Upper lobe of right lung (tissue), 1 donor: ENCODE measurements at places on chromosomes 6 and 20. TPM values are rescaled to one million over a fixed set of nuclear protein-coding genes. Genes with fewer than 3 reads are reported as not detected.

The PTPN1 gene
- total RNA-seq: 101 TPM

The HLA-DRA gene
- 1,444 TPM for total RNA-seq

The MAPK13 gene
- total RNA-seq: 71.4 TPM

The CST7 gene
- total RNA-seq: 9.6 TPM

The NKAPL gene
- 0.87 TPM for total RNA-seq

The BTBD3 gene
- 31.1 TPM for total RNA-seq

The MUCL3 gene
- 4.6 TPM for total RNA-seq
